ENCODE measurements at places on chromosomes 2 and 18. TPM values are rescaled to one million over a fixed set of nuclear protein-coding genes. Genes with fewer than 3 reads are reported as not detected.
A peak's percentile ranks its signal among the peaks of the same experiment; 100 is the strongest.

GRCh38 chr2:38797250-38797676 lies 19.3 kb downstream of the GEMIN6 start:
- DNase-seq: no peak

DNA sequence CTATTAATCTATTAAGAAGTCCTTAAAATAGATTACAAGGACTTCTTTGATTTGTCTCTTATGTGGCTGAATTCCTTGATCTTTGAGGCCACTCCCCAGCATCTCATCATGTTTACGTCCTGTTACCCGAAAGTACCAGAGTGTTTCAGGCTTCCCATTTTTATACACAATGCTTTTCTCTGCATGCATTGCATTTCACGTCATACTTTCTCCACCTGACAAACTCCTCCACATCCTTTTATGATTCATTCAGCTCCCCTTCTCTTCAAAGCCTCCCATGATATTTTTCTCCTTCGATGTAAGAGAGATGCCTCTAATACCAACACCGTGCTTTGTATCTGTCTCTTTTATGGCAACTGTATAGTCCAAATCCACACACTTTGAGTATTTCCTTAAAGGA lies 379.0 kb upstream of the CRIM1 start:
- no peak for DNase-seq

GRCh38 chr2:44016282-44016681 lies 20.5 kb upstream of the LRPPRC start:
- peak; percentile 35 for DNase-seq

The SPP2 gene
- not detected for total RNA-seq

The FEV gene
- total RNA-seq: not detected

- DNase-seq: no peak
Measured at GRCh38 chr18:5158172-5158571, 38.9 kb downstream of the AKAIN1 start.

Data from left cardiac atrium (tissue), 4 donors.